ENCODE measurements at places on chromosomes 5 and 9. TPM values are rescaled to one million over a fixed set of nuclear protein-coding genes. Genes with fewer than 3 reads are reported as not detected.

TAS2R1 gene
- not detected for total RNA-seq

DNM1 gene
- total RNA-seq = 112 TPM

COL23A1 gene
- 15.5 TPM for total RNA-seq

FASTKD3 gene
- total RNA-seq = 7.3 TPM

ANKRD18A gene
- 4.3 TPM for total RNA-seq

STK10 gene
- total RNA-seq = 15.2 TPM

FAM200C gene
- 8.1 TPM for total RNA-seq

GBA2 gene
- 103 TPM for total RNA-seq

TMEM252 gene
- 0.67 TPM for total RNA-seq

IFNK gene
- total RNA-seq = not detected

GADD45G gene
- 10.9 TPM for total RNA-seq

CCL27 gene
- 0.43 TPM for total RNA-seq

RELL2 gene
- total RNA-seq = 6.9 TPM

PCDHA12 gene
- 10.2 TPM for total RNA-seq

GPRIN1 gene
- 3.3 TPM for total RNA-seq

HRCT1 gene
- 0.40 TPM for total RNA-seq

Data from type B pancreatic cell (in vitro differentiated cells).